ENCODE measurements at places on chromosomes 1 and 21.

DNA sequence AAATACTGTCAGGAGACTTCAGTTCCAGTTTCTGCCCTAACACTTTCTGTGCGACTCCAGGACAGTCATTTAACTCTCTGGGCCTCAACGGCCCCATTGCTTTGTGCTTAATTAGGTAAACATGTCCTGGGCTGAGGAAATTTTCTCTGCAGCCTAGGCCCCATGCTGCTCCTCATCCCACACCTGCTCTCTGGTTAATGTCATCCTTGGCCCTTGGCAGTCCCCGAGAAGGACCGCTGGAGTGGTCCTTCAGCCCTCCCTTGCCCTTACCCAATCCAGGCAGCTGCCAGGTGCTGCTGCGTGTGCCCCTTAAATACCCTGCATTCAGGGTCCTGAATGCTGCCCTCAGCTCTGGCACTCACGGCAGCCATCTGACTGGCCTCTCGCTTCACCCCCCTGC, 18.7 kb downstream of the UBL4B start:
- no peak for ATAC-seq

- ATAC-seq, result no peak
Observed at GRCh38 chr1:63977466-63977865, 203.6 kb downstream of the ROR1 start.

DNA sequence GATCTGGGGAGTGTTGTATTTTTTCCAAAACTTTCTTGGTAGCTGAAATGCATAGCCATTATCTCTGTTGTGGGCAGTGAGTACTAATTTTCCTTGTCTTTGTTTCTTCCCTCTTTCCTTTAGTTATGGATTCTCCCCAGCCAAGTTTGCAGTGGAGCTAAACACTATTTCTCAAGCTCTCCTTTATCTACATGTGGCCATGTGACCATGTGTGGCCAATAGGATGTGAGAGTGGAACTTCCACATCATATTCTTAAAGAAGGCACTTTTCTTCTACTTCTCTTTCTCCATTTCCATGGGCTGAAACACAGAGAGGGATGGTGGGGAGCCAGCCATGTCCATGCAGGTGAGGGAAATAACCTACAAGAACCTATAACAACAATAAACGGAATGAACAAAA, 230.8 kb downstream of the CTH start:
- ATAC-seq, result no peak

DNA sequence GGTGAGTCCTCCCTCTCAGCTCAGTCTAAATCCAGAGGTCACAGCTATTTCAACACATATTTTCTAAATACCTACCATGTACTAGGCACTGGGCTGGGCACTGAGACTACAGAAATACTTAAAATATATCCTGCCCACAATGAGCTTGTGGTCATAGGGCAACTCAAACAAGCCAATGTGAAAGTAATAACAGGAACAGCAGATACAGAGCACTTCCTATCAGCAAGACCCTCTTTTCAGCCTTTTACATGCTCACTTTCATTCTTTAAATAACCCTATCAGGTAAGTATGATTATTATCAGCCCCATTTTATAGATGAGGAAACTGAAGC, 71.9 kb downstream of the CD34 start:
- ATAC-seq, result no peak

DNA sequence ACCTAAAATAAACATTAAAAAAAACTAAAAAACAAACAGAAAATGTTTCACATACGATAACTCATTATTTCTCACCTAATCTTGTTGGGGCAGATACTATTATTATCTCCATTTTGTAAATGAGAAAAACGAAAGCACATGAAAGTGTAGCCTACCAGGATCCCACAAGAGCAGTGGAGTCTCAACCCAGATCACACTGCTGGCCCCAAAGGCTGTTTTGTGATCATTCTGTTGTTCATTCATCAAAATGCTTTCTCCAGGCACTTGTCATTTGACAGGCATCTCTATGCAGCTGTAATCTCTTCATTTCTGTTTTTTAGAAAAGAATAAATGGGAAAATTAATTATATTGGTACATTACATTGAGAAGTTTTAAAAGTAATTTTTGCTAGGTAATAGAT, 67.5 kb downstream of the AK5 start:
- ATAC-seq, result no peak

DNA sequence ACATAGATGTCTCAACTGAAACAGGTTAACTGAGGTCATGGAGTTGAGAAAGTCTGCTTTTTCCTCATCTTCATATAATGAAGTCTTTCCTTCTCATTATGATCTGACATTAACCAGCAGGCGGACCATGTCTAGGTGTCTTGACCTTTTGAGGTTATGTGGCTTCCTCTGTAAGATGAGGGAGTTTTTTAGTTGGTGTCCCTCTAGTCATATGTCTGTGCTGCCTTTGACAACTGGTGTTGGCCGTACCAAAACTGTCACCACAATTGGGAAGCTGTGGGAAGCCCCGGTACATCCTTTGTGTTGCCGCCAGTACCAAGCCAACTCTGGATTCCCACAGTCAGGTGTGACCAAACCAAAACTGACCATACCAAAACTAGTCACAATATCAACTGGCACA, 105.1 kb downstream of the PBX1 start:
- no peak for ATAC-seq

GRCh38 chr1:5998906-5999301, 6.7 kb upstream of the NPHP4 start:
- ATAC-seq, result no peak

DNA sequence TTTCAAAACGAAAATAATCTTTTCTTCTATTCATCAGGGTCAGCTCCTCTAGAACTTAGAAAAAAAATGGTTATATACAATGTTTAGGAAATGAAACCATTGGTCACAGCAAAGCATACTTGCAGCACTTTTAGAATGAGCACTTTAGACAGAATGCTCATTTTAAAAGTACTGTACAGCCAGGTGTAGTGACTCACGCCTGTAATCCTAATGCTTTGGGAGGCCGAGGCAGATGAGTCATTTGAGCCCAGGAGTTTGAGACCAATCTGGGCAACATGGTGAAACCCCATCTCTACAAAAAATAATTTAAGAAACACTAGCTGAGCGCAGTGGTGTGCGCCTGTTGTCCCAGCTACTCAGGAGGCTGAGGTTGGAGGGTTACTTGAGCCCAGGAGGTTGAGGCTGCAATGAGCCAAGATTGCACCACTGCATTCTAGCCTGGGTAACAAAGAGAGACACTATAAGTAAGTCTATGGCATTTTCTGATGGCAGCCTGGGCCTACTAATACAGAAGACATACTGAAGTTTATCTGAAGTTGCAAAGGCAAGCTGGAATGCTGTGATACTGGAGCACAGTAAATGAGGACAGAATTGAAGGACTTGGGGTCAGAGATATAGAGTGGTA, 48.9 kb upstream of the ZNF326 start:
- no peak for ATAC-seq

GRCh38 chr1:194341587-194341986, 1155.2 kb upstream of the B3GALT2 start:
- ATAC-seq, result no peak

DNA sequence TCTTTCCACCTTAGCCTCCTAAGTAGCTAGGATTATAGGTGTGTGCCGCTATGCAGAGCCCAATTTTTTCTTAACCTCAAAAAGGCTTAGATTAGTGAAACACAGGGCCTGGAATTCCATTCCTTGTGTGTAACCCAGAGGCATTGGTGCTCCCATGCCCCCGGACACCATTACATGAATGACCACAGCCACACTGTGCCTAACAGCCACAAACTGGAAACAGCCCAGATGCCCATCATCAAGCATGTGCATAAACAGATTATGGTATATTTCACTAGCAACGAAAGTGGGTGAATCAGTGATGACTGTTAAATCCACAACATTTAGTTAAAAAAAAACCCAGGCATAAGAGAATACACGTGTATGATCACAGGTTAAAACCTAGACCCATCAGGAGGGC, 24.4 kb downstream of the ADAM30 start:
- no peak for ATAC-seq

- peak; percentile 24 for ATAC-seq
Observed at GRCh38 chr1:153728305-153729066, 636 bp downstream of the INTS3 start.

DNA sequence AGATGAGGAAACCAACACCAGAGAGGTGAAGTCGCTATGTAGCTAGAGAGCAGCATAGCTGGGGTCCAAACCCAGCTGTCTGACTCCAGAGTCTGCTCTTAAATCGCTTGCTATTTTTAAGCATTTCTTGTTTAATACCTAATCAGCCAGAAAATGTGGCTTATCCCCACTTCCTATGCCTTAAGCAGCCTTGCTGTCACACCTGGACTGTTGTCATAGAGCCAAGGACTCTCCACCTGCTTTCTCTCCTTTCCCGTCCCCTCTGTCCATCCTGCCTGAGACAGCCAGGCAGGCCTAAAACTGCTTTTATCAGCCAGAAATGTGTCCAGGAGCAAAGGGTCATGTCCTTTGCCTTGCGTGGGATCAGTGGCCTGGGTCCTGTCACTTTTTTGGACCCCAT, 28.3 kb upstream of the EPHA8 start:
- ATAC-seq, result no peak

DNA sequence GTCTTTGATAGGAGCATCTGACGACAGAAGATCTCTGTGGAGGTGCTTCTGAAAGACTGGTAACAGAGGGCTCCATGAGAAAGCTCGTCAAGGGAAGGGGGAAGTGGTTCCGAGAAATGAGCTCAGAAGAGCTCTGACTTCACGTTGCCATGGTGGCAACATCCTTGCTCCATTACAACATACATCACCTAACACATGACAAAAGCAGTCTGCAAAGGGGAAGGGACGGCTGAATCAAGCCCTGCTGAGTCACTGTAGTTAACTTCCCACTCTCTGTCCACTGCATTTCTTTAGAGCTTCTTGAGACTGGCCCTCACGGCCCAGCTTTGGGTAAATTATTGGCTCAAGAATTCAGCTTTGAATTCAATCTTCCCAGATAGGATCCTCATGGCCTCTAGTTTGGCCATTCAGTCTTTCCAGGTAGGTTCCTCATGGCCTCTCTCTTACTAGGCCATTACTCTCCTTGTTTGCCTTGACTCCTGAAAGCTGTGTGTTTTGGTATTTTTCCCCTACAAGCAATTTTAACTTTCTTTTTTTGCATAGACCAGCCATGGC, 88.0 kb upstream of the ZNF648 start:
- peak; percentile 70 for ATAC-seq

GRCh38 chr1:244971552-244972216, 107.3 kb upstream of the HNRNPU start:
- ATAC-seq, result no peak

DNA sequence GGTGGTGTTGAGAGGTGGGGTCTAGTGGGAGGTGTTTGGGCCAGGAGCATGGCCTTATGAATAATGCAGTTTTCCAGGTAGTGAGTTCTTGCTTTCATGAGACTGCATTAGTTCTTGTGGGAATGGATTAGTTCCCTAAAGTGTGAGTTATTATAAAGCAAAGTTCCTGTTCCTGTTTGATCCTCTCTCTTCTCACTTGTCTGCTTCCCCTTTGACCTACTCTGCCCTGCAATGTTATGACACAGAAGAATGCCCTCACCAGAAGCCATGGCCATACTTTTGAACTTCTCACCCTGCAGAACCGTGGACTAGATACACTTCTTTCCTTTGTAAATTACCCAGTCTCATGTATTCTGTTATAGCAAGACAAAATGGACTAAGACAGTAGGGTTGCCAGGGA, 53.6 kb downstream of the MAP3K7CL start:
- no peak for ATAC-seq

DNA sequence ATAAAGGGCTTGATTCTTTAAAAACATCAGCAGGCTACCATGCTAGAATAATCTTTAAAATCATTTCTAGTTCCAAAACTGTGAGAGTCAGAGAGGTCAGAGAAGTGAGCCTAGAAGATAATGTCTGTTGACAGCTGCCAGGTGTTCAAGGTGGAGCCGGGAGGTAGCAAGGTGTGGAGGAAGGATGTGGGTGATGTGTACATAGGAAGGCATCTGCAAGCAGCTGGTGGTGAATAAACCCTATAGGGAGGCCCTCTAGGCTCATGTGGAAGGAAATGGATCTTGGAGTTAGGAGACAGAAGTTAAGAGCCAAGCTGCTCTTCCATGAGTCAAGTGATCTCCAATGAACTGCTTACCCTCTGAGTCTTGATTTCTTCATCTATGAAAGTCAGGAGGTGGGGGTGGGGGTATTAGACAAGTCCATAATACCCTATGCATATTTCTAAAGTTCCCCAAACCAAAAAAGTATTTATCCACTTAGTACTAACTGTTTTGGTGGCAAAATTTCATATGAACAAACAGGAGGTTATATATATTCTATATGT, 266.3 kb downstream of the RHOU start:
- no peak for ATAC-seq

GRCh38 chr1:89060091-89060490, 4.9 kb downstream of the GBP1 start:
- ATAC-seq, result no peak

- ATAC-seq, result no peak
Observed at GRCh38 chr1:24803220-24803619, 58.0 kb downstream of the CLIC4 start.

GRCh38 chr1:110084227-110085078, 14.0 kb upstream of the ALX3 start:
- ATAC-seq, result peak; percentile 80

- no peak for ATAC-seq
Observed at GRCh38 chr1:198970916-198971315, 332.1 kb downstream of the PTPRC start.

DNA sequence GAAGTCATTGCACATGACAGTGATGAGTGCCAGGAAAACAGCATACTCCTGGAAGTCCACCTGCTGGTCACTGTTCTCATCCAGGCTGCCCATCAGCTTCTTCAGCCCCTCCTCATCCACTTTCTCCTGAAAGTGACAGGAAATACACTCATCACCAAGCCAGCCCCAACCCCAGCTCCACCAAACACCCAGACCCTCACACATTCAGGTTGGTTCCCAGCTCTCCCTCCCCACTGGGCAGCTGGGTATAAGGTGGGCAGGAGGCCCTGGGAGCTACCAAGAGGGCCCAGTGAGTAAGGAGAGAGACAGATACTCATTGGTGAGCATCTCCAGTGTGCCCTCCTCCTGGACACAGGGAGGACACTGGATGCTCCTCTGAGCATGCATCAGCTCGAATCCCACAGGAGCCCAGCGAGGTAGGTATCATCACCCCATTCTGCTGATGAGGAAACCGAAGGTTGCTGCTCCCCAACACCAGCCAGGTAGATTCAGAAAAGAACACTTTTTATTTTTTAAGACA, 4.1 kb downstream of the S100A2 start:
- no peak for ATAC-seq

DNA sequence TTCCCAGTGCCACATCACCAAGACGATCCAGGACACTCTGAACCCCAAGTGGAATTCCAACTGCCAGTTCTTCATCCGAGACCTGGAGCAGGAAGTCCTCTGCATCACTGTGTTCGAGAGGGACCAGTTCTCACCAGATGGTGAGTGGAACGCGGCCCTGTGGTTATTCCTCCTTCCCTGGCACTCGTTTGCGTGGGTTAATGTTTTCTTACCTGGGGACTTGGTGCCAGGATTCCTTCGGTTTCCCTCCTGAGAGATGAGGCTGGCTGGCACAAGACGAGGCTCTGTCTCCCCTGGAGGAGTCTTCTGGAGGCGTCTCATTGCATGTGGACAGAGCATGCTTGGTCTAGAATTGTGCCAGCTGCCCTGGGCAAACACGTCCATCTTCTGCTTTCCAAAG, 29.3 kb downstream of the ATP5PO start:
- ATAC-seq, result no peak

Data from gastroesophageal sphincter (tissue), 4 donors.